Stimulated activated CD8-positive, alpha-beta memory T cell treated with anti-CD3 and anti-CD28 coated beads, Interleukin-2, amount 100 ng/mL, for 48 hours (primary cell): ENCODE measurements at places on chromosomes 5 and 9.

- DNase-seq = no peak
Observed at GRCh38 chr9:137070906-137071275, 534 bp upstream of the SAPCD2 start.

DNA sequence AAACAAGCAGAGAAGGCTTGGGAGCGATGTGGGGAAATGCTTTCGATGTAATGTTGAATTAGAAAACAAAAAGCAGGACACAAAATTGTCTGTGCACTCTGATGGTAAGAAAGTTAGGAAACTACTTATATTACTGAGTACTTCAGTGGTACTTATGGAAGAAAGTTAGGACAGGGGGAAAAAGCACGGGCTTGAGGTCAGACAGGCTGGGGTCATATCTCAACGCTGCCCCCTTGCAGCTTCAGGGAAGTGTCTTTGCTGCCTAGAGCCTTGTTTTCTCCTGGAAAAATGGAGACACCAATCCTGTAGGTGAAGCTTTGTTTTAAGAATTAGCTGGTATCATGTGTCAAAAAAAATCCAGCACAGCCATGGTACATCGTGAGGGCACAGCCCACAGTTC is 23.0 kb downstream of the NEURL1B start:
- no peak for DNase-seq

DNA sequence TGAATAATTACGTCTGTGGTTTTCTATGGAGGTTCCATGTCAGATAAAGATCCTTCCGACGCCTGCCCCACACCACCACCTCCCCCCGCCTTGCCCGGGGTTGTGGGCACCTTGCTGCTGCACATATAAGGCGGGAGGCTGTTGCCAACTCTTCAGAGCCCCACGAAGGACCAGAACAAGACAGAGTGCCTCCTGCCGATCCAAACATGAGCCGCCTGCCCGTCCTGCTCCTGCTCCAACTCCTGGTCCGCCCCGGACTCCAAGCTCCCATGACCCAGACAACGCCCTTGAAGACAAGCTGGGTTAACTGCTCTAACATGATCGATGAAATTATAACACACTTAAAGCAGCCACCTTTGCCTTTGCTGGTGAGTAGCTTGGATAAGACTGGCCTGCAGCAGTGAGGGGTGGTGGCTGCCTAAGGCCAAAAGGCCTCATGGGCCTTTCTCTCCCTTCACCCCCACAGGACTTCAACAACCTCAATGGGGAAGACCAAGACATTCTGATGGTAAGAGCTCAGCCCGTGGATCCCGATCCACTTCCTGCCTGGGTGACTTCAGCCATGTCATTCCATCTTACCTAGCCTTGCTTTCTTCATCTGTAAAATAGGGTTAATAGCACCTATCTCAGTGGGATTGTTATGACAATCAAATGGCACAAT is at the start of gene IL3:
IL3 (plus strand) TSS at position 155 of the 661 bp plus-strand sequence; CDS start at position 207, 52 bp downstream.
- no peak for DNase-seq

- DNase-seq = no peak
Observed at GRCh38 chr5:50807661-50808060, 141.2 kb downstream of the PARP8 start.

DNA sequence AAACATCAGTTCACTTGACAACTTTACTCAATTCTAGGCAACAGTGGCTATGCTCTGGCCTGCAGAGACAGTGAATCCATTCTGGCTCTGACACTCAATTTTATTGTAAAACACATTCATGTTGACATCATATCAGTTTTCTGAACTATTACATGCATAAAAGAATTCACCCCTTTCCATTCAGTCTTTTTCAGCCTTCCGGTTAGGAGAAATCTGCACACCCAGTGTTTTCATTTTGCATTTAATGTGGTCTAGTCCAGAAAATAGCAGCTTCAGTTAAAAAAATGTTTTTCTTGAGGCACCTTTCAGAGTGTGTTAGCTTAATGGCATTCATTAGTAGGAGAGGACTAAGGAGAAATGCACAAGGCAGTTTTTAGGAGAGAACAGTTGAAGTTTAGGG is 95.1 kb downstream of the PBX3 start:
- DNase-seq = no peak

GRCh38 chr5:44862808-44863207 is 54.1 kb downstream of the MRPS30 start:
- DNase-seq = no peak

GRCh38 chr9:21966140-21966851 is 27.9 kb downstream of the CDKN2A start:
- DNase-seq = no peak
